AG04449 (cell line): ENCODE measurements at places on chromosomes 5 and 9.

GRCh38 chr5:151459680-151460324, 12.4 kb downstream of the SLC36A1 start:
- no peak for DNase-seq

DNA sequence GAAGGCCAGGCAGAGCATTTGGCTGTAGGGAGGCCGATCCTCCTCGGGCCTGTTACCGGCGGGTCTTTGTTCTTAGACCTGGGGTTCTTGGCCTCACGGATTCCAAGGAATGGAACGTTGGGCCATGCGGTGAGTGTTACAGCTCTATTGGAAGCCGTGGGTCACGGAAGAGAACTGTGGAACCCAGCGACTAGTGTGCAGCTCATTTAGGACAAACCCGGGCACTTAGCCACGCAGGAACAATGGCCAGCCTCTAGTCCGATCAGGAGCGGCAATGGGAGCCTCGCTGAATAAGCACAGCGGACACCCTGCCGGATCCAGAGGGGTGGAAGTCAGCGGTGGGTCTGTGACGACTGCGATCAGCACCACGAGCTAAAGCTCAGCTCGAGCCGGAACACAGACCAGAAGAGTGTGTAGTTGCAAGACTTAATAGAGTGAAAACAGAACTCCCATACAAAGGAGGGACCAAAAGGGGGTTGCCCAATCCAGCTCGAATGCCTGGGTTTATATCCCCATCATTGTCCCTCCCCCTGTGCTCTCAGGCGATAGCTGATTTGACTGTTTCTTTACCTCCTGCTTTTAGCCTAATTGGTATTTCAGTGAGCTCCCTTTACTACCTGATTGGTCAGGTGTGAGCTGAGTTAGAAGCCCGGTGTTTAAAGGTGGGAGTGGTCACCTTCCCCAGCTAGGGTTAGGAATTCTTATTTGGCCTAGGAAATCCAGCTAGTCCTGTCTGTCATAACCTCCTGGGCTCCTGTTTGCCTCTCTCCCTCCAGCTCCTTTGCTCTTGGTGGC, 53.7 kb upstream of the RPL26L1 start:
- DNase-seq = no peak

DNA sequence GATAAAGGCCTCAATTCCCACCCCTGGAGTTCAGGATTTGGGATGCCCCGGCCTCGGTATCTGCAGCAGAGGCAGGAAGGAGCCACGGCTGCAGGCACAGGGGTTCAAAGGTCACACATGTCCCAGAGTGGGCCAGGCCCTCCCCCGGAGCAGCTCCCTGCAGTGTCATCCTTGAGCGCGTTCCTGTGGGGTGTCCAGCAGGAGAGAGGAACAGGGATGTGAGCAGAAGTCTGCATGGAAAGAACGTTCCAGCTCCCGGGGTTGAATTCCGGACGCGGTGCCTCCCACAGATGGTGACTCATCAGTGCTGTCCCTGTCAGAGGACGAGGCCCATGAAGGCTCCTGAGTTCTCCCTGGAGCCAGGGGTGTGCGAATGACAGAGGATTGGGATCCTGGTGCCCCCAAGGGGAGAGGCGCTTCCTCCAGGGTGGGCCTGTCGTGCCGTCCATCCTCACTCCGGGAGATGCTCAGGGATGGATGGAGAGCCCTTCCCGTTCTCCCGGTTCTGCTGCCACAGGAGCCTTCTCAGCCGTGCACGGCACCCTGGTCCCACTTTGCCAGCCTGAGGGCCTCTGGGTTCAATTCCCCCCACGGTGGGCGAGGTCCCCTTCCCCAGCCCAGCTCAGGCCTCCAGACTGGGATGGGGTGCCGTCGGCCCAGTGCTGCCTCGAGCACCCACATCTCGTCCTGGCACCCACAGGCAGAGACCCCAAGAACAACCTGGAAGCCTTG, 3.1 kb downstream of the LCN1 start:
- DNase-seq = no peak

DNA sequence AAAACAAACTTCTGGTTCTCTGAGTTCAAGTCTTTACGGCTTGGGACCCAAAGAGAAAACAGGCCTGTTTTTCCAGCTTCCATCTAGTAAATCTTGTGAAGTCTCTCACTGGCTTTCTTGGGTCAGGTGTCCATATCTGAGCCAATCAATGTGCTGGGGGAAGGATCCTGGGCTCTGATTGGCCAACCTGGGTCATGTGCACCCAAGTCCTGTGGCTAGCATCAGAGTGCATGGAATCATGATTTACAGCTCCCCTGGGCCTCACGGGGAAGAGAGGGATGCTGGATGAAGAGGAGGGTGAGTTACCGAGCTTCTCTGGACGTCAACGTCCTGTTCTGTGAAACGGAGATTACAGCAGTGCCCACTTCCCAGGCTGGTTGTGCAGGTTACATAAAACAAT, 19.4 kb downstream of the CXCL14 start:
- no peak for DNase-seq

DNA sequence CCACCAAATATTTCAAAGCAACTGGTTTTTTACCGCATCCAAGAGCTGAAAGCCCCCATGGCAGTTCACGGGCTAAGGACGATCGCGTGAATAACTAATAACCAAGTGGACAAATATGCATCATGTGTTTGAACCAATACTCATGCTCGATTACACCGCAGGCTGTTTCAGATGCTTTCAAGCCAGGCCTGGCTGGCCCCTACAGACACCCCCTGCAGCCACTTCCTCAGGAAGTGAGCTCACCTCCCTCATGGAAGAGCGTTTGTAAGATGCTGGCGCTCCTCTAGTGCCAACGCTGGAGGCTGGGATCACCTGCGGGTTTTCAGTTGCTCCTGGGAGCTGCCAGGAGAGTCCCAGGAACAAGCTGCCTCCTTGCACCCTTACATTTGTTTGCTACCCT, 53.9 kb upstream of the PTCH1 start:
- DNase-seq = no peak

DNA sequence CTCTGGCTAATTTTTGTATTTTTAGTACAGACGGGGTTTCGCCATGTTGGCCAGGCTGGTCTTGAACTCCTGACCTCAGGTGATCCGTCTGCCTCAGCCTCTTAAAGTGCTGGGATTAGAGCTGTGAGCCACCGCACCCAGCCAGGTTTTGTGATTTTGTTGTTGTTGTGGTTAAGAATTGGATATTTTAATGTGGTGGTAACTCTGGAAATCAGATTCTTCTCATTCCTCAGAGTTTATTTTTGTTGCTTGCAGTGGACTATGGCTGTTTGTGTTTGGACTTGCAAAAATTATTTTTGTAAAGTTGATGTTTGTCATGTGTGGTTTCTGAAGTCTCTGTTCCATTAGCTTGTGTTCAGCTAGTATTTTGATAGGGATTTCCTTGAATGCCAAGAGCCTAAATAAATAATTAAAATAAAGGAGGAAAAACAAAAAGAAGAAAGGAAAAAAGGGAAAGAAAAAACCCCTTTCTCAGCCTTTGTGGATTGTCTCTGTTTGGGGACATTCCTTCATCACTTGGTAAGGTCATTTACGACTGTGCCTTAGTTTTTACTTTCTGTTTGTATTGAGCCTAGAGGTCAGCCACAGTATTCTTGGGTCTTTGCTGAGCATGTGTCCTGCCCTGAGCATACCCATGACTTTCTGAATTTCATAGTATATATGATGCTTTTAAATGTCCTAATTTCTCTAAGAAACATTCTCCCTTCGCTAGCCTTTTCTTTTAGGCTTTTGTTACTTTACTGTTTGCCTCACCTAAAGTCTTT, 37.3 kb downstream of the PBX3 start:
- DNase-seq = no peak

- no peak for DNase-seq
Observed at GRCh38 chr5:76351176-76351575, 51.9 kb upstream of the IQGAP2 start.

DNA sequence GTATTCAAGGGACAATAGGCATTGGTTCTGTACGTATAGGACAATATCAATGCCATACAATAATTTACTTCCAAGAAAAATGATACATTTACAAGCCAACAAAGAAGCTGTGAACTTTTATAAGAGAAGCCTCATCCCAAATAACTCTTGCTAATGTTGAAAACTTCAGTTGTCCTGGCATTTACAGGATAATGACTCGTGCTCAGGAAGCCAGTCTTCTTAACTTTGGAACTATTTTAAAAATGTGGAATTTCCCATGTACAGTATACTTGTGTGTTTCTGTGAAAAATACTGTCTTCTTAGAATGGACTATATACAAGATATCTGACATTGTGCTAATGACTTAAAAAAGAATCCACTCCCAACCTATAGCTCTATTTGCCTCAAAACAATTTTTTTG, 1479.3 kb upstream of the CDH9 start:
- DNase-seq = no peak

DNA sequence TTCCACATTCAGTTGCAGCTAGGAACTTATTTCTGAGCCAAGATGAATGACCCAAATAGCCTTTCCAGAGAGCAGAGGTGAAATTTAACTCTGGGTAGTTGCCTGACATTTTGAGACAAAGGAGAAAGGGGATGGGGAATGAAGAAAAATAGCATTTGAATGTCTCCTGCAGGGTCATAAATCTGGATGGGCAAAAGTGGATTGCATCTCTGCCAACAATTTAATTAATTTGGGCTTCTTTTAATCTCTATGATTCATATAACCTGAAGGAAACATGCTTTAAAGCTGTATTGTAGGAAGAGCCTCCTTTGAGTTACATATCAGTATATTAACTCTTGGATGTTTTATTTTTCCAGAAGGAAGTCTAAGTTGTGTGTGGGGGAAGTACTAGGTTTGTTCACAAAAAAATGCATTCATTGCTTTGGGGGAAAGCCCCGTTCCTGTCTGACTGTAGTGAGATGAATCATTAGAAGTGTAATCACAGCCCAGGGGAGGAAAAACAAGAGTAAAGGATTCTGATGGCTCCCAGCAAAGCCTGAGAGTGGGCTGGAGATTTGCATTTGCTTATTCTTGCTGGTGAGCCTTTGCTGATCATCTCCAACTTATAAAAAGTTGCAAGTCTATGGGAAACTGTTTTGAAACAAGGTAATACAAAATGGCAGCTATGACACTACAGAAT, 133.0 kb upstream of the IQGAP2 start:
- DNase-seq = no peak

DNA sequence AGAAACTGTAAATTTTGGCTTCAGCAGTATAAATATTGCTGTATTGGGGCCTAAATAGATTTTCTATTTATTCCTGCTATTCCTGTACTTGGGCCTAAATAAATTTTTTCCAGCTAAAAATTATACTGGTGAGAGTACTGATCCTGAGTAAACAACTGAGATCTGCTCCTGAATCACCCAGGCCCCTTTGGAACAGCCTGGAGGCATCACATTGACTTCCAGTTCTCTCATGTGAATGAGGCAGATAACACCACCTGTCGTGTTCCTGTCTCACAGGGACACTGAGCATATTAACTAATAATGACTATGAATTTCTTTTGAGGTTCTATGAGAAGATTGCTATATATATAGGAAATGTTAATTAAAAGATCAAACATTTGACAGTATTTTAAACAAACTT, 119.5 kb upstream of the PLCXD3 start:
- DNase-seq = no peak

DNA sequence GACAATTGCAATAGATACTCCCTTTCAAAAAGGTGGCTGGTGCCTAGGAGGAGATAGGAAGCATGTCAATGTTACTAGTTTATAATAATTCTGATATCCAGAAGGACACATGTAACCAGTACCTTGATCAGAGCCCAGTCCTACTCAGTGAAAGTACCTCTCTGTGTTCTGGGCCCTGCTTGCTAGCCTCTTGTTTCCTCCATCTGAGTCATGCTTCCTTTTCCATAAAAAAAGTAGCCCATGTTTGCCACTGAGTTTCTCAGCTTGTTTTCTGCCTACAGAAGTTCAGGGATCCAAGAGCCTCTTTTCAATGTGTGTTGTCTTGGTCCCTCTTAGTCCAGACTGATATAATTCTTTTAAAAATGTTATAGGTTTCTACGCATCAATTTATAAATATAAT, 149.0 kb downstream of the SSBP2 start:
- DNase-seq = no peak

DNA sequence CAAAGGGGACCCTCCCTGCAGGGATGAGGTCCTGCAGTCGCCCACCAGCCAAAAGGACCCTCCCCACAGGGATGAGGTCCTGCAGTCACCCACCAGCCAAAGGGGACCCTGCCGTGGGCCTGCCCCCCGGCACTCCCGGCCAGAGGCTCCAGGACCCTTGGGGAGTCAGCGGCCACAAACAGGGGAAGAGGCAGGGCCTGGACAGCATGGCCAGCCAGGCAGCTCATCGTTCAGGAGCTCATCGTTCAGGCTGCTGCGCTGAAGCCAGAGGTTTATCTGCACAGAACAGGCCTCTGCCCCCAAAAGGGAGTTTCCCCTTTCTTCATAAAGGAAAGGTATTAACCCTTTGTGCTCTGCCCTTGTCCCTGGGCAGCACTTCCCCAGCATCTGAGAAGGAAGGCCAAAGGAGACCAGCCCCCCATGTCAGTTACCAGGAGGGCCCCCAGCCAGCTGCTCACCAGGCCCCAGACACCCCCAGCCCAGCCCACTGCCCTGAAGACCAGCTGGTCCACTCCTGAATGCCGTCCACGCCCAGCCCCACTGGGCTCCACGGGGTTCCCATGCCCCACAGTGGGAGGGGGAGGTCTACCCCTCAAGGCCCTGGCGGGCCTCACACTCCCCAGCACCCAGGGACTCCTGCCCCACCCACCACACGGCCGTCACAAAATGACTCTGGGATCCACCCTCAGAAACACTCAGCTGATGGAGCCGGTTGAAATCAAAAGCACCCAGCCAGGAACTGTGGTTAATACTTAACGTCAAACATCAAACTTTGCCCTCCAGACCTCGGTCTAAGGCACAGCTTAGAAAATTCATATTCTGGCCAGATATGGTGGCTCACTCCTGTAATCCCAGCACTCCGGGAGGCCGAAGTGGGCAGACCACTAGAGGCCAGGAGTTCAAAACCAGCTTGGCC, 6.3 kb downstream of the SLC12A7 start:
- no peak for DNase-seq

GRCh38 chr9:16364347-16364746, 506.1 kb downstream of the BNC2 start:
- no peak for DNase-seq

DNA sequence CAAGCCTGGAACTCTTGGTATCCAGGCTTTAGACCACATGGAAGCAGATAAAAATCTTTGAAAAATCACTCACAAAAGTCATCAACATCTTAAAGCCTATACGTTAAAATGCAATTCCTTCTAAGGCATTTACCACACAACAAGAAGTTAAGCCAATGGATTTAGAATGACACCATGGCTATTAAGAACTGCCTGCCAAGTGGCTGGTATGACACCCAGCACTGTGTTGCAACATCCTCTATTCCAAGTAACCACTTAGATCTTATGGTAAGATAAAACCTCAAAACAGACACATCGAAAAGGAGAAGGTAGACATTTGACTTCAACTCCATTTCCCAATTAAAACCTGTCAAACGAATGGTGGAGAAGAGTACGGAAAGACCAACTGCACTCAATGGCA, 344.2 kb upstream of the SLC30A5 start:
- DNase-seq = peak; percentile 12

- DNase-seq = no peak
Observed at GRCh38 chr9:125431741-125432271, 170.2 kb downstream of the GAPVD1 start.

DNA sequence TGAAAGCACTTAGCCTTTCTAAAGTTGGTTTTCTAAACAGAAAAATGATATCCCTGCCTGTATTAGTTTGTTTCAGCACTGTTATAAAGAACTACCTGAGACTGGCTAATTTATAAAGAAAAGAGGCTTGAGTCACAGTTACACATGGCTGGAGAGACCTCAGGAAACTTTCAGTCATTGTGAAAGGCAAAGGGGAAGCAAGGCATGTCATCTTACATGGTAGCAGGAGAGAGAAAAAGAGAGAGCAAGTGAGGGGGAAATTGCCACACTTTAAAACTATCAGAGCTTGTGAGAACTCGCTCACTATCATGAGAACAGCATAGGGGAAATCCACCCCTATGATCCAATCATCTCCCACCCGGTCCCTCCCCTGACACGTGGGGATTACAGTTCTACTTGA, 64.9 kb downstream of the FAM170A start:
- no peak for DNase-seq
